CD4-positive, alpha-beta T cell treated with Interleukin-4 for 1 hour (primary cell): ENCODE measurements at places on chromosomes 11 and 22.

DNA sequence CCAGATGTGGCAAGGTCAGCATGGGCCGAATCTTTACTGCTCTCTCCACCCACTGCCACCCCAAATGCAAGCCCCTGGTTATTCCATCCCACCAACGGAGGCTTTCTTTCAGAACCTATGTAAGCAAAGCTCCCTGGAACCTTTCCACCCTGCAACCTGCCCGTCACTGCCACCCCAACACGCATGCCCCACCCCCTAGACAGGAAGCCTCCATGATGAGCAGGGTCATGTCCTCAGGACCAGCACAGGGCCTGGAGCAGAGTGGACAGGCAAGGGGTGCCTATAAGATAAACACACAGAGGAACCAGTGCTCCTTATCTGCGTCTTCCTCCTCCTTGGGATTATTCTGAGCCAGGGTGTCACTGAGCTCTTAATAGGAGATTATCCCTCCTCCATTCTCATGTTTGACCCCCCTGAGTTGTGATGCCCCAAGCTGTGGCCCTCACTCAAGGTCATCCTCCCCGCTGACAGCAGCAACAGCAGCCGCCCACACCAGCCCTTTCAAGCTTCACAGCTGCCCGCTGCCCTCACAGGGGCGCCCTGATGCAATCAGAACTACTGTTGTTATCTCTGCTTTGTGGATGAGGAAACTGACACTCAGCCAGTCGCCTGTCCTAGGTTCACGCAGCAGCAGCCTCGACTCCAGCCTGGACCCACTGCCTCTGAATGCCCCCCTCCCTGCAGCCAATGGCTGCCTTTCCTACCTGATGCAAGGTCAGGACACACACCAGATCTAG is 647.3 kb downstream of the TBC1D22A start:
- DNase-seq, result no peak

DNA sequence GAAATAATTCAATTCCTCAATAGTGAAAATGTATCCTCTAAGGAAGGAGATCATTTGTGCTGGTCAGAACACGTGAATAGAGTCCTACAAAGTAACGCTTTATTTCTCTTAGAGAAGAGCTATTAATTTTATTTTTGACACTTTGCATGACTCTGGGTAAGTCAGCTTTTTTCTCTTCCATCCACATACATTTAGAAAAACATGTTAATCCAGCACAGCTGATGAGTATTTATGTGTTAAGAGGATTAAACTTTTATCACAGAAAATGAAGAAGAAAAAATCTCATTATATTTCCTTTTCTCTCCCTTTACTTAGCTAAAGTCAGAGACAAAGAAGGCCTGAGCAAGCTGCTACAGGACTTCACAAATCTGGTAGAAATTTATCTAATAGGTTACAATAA is 649.5 kb upstream of the CCDC179 start:
- DNase-seq, result no peak

DNA sequence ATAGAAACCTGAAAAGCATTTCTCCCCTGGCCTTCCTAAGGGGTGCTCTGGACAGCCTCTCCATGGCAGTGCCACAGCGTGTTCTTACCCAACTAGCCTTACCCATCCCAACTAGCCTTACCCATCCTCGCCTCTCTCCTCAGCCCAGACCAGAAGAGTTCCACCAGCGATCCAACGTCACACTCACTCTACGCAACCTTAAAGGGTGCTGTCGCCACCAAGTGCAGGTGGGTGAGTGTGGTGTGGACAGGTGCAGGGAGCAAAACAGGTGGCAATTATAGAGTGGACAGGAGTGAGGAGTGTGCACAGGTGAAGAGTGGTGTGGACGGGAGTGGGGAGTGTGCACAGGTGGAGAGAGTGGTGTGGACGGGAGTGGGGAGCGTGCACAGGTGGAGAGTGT is 17.8 kb downstream of the TMEM121B start:
- DNase-seq, result no peak

DNA sequence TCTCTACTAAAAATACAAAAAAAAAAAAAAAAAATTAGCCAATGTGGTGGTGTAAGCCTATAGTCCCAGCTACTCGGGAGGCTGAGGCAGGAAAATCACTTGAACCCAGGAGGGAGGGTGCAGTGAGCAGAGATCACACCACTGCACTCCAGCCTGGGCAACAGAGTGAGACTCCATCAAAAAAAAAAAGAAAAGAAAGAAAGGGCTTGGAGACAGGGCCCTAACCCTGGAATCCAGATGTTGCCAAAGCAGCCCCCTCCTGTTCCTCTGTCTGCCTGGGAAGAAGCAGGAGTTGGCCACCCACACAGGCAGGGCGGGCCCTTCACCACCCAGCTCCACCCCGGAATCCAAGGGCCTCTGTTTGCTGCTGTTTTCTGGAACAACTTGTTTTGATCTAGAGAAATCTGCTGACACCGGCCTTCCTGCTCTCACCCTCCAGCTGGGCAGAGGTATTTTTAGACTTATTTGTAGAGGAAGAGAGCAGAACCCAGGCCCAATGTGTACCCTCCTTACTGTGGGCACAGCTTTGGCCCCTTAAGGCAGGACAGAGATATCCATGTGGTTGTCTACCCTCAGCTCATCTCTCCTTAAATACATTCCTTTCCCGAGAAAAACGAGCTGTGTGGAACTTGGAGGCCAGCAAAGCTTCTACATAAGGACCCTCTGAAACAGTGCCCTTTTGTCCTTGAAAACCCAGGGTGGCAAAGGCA is 2.7 kb upstream of the NEAT1 start:
- DNase-seq, result peak; percentile 86

- DNase-seq, result no peak
Measured at GRCh38 chr11:8248786-8249185, 14.9 kb downstream of the LMO1 start.

DNA sequence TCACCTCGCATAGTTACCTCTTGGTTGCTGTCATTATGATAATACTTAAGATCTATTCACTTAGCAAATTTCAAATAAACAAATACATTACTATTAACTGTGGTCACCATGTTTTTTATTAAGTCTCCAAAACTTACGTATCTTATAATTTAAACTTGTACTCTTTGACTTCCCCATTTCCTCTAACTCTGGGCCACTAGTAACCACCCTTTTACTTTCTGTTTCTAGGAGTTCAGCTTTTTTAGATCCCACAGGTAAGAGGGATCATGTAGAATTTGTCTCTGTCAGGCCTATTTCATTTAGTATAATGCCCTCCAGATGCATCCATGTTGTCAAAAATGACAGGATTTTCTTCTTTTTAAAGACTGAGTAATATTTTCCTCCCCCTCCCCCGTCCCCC is 212.4 kb upstream of the C11orf87 start:
- DNase-seq, result no peak

- no peak for DNase-seq
Measured at GRCh38 chr11:95676308-95676707, 113.3 kb downstream of the FAM76B start.

- DNase-seq, result no peak
Measured at GRCh38 chr11:130118165-130118564, 41.4 kb upstream of the ST14 start.

DNA sequence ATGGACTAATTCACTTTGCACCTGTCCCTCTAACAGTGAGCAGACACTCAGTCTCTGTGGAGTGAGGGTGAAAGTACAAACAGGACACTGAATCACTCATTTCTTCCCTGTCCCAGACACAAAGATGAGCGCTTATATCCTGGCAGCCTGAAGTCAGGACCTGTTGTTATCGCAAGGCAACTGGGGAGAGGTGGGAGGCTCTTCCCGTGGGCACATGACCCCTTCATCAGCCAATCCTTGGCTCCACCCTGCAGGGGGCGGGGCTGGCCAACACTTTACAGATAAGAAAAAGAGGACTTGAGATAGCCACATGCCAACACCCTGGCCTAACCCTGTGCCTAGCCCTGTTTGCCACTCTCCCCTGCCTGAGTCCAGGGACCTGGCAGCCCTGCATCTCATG is 29.5 kb upstream of the TESMIN start:
- DNase-seq, result no peak

- no peak for DNase-seq
Measured at GRCh38 chr22:48205790-48206189, 1443.3 kb downstream of the TBC1D22A start.

- no peak for DNase-seq
Measured at GRCh38 chr22:19605508-19606331, 81.5 kb upstream of the CLDN5 start.

- DNase-seq, result no peak
Measured at GRCh38 chr11:117595440-117595839, 201.6 kb downstream of the DSCAML1 start.

- peak; percentile 27 for DNase-seq
Measured at GRCh38 chr11:61747192-61747966, 5.1 kb upstream of the MYRF start.

DNA sequence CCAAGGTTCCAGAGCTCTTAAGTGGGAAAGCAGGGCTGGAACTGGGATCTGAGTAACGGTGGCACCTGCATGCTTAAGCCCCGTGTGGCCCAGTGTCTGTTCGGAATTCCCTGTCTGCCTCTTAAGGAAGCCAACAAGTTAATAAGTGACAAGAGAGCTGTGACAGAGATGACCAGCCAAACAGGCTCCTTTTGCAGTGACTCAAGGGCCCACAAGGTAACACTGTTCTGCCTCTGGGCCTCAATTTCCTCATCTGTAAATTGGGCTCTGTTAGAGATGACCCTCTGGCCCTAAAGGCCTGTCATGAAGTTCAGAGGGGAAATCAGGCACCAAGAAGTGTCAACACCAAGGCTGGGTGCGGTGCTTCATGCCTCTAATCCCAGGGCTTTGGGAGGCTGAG is 18.6 kb downstream of the USH1C start:
- DNase-seq, result no peak

DNA sequence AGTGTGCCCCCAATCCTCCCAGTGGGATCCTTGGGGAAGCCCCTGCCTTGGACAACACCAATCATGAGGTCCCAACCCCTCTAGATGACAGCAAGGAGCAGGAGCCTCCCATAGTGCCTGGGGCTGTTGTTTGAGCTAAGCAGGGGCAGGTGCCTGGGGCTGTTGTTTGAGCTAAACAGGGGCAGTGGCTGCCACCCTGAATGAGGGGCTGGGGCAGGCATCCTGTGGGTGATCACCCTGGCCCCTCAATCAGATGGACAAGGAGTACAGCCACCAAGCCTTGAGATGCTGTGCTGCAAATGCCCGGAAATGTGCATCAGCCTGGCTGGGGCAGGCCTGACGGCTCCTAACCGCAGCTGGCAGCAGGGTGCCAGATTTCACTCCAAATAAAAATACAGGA is 66.7 kb downstream of the MYEOV start:
- DNase-seq, result no peak

DNA sequence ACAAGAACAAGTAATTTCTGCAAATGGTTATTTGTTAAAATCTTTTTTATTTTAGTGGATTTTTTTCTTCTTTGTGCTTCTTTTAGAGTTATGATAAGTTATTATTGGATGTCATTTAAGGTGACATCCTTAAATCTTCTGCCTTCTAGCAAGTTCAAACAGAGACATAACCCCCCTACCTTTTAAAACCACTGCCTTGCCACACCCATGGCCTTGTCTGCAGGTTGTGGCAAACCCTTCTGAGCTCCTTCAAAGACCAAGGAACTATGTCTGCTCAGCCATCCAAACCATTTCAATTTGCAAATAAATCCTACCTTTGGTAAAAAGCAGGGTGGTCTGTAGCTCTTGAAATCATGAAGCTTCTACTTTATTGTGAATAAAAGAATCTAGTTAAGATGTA is 241.6 kb downstream of the FAM76B start:
- DNase-seq, result peak; percentile 7

DNA sequence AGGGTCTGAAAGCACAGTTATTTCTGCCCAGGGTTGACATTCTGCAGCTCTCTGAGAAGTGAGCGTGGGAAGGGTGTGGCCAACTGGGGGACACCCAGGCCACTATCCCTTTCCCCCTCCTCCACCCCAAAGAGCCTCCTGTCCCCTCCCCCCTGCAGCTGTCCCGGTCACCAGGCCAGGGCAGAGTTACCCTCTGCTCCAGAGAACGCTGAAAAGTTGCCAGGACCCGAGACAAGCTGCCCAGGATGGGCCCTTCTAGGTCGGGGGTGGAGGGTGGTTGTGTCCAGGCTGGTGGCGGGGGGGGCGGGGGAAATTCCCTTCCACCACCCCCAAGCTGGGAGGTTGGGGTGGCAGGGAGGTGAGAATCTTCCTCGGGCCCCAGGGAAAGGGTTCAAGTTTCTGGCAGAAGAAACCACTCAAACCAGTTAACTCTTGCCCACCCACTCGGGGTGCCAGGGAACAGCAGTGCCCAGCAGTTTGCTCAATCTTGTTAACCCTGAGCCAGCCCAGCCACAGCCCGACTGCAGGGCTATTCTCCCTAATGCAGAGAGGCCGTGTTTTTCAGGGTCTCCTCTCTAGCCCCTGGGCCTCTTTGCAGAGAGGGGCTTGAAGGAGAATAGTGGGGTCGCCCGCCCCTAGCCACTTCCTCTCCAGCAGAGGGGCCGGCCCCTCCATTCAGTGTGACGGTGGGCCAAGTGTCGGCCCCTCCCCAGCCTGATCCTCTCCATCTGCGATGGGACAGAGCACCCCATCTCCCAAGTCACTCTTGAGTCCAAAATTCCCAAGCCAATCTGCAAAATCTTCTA is 697 bp downstream of the LGALS1 start:
- DNase-seq, result peak; percentile 44

- DNase-seq, result peak; percentile 66
Measured at GRCh38 chr11:67438158-67438902, 848 bp upstream of the PTPRCAP start.

- DNase-seq, result no peak
Measured at GRCh38 chr11:60130496-60130895, 42.0 kb downstream of the MS4A2 start.

DNA sequence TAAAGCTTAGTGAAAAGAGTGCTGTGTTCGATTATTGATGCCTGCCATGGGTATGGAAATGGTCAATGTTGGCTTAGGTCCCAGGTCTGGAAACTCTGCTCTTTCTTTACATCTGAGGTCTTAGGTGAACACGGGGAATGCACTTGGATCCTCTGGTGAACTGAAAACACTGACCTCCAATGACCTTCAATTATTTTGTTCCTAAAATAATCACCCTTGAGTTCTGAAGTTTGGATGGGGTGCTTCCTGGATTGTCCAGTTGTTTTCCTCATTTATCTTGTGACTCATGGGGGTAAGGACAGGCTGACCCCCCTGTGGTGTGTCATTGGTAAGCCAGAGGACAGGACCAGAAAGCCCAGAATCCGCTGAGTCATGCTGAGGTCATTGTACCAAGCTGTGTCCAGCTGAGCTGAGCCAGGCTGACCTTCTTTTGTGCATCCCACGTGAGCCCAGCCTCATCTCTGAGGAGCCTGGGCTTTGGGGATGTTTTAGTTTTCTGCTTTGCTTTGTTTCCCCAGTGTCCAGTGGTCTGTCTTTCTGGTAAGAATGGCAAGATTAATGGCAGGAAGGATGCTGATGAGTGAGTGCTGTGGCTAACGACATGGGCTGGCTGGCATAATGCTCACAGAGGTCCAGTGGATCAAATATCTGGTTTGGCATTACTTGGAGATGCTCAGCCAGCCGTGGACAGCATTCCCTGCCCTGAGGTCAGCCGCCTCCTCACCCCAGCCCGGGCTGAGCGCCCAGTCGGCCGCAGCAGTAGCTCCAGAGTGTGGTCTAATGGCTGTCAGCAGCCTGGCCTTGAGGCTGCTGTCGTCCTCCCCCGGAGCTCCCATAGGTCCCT is 35.6 kb downstream of the AMPD3 start:
- DNase-seq, result no peak
